ENCODE measurements at places on chromosomes 4 and X. TPM values are rescaled to one million over a fixed set of nuclear protein-coding genes. Genes with fewer than 3 reads are reported as not detected.

GRCh38 chr4:37995981-37996775 is 36.0 kb downstream of the PTTG2 start:
- DNase-seq: no peak

GRCh38 chr4:122703868-122704267 is 28.6 kb upstream of the BBS12 start:
- DNase-seq: no peak

- no peak for DNase-seq
Measured at GRCh38 chr4:2371765-2372487, 46.5 kb downstream of the ZFYVE28 start.

DNA sequence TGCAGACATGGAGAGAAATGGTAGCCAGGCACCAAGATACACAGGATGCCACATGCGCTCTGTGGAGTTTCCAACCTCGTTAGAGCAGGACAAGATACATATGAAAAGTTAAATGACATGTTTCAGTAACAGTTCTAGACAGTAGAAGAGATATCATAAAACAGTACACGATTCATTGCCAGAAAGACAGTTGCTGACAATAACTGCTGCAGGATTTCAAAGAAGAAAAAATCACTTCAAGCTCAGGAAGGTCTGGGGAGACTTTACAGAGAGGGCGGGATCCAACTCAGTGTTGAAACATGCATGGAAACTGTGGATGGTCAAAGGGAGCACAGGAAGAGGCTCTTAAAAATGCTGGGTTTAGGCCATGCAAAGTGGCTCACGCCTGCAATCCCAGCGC is 31.0 kb downstream of the DCTD start:
- DNase-seq: no peak

GRCh38 chrX:19388064-19388679 is 44.4 kb downstream of the PDHA1 start:
- no peak for DNase-seq

DNA sequence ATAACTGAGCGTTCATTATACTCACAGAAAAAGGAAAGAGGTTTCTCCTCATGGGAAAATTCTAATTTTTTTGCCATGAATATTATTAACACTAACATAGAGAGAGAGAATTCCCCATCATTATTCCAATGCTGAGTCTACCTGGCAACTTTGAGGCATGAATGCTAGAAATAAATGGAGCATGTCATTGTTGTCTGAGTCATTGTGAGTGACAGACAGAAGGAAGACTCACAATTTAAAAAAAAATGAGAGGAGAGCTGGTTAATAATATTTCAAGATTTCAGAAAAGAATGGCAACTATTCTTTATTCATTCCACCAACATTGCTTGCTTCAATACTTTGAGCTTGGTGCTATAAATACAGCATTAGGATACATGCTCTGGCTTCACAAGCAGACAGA is 170.4 kb upstream of the HS3ST1 start:
- no peak for DNase-seq

GRCh38 chrX:21725496-21725895 is 32.4 kb downstream of the SMPX start:
- no peak for DNase-seq

- no peak for DNase-seq
Measured at GRCh38 chrX:9707306-9708033, 58.2 kb downstream of the GPR143 start.

- DNase-seq: no peak
Measured at GRCh38 chr4:68445111-68445510, 2.2 kb upstream of the TMPRSS11E start.

GRCh38 chrX:71482228-71482958 is 50.5 kb upstream of the OGT start:
- DNase-seq: no peak

DNA sequence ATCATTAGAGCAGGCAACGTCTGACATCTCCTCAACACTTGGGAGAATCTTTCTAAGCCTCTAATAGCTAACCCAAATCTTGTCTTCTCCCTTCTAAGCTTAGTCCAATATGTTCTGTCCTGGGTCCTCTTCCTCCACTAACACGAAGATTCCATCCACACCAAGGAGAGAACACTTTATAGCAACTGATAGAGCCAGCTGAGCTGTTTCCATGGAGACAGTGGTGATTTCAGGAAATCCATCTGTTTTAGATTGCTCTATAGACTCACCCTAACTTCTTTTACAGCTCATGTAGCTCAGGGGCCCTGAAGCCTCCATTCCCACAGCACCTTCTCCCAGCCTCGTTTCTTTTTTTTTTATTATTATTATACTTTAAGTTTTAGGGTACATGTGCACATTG is 37.4 kb downstream of the SCD5 start:
- DNase-seq: no peak

GRCh38 chr4:151331276-151332042 is 6.1 kb upstream of the SH3D19 start:
- no peak for DNase-seq

- no peak for DNase-seq
Measured at GRCh38 chrX:25561190-25561589, 545.4 kb upstream of the ARX start.

GRCh38 chr4:22217480-22217879 is 268.9 kb upstream of the KCNIP4 start:
- no peak for DNase-seq

DNA sequence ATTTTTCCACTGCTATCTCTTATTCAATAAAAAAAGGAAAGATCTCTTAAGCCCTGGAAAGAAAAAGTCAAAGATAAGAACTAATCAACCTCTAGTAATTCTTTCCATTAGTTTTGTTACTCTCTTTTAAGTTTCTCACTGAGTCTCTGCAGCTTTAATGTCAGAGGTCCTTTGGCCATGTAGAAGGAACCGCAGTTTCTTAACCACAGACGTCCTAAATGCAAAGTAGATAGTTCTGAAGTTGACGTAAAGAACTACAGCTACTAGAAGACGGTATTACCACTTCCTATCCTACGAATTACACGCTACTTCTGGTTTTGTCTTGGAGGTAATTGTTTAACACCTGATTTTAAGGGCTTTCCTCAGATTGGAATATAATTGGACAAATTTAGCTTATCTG is 325.9 kb downstream of the ANKRD50 start:
- no peak for DNase-seq

- no peak for DNase-seq
Measured at GRCh38 chr4:81412946-81413495, 58.7 kb downstream of the RASGEF1B start.

GRCh38 chr4:106588891-106589290 is 220.3 kb upstream of the GIMD1 start:
- no peak for DNase-seq

DNA sequence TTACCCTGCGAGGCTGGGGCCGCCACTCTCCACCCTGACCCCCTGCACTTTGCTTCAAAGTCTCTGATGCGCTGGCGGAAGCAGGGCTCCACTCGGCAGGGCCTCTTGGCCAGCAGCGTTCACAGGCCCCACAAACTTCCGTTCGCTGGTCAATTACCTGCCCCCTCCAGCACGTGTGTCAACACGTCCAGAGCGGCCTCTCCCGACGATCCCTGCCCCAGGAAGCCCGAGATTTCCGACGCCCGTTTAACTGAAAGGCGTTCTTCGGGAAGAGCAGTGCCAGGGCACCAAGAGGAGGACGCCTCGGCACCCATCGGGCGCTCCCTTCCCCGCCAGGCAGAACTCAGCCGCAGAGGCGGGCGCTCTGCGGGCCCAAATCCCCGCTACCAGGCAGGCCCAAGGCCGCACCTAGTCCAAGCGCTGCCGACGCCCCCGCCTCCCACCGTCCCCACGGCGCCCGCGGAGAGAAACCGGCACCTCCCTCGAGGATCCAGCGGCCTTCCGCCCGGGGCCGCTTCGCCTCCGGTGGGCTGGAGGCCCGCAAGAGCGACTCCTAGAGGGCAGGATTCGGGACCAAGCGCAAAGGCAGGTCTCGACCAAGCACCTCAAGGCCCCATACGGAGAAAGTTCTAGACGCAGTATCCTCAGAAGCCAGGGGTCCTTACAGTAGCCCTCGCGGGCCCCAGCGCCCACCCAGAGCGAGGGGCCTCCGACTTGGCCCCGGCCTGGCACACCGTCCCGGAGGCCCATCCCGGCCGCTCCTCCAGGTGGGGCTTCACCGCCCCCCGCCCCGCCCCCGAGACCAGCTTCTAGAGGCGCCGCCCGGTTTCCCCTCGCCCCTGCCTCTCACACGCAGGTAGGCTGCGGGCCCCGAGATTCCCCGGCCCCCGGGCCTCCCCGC is 586 bp downstream of the BCAP31 start:
- DNase-seq: peak; percentile 70

DNA sequence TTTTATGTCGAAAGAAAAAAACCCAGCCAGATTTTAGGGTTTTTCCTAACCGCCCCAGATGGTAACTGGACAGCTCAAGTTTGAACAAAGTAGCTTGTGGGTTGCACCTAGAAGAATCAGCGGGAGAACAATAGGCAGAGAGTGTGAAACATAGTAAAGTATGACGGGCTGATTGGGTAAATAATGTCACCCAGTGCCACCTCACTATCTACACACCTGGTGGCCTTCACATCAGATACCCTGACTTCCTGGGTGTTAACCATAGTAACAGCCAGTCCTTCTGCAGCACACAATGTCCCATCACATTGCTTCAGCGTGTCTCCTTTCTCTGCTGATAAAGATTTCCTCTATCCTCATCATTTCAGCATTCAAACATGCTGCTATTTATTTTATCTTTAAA is 159.1 kb upstream of the HS3ST1 start:
- no peak for DNase-seq

GRCh38 chrX:115400960-115401359 is 111.4 kb downstream of the LUZP4 start:
- peak; percentile 4 for DNase-seq

DNA sequence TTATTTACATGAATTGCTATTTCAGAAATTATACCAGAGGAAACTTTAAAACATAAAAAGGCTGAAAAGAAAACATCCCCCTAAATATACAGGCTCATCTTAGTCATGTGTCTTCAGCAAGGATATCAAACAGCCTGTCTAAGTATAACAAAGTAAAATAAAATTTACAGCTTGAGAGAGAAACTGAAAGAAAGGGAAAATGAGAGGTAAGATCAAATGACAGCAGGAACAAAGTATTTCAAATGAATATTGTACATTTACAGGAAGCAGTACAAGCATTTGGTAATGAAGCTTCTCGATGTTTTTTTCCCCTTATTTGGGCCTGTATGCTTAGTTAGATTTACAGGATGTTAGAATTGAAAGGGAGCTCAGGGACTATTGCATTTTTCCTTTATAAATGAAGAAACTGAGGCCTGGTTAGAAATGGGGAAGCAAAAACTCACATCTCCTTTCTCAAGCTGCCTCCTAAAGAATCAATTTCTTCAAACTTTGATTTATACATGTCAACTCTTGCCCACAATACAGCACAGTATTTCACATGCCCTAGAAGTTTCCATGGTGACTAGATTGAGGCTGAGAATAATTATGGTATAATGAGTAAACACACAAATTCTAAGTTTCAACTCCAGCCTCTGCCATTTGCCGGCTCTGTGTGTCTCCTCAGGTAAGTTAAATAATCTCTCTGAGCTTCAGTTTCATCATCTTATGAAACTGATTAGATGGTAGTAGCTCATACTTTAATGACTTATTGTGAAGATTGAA is 29.3 kb downstream of the DAPP1 start:
- peak; percentile 20 for DNase-seq

DNA sequence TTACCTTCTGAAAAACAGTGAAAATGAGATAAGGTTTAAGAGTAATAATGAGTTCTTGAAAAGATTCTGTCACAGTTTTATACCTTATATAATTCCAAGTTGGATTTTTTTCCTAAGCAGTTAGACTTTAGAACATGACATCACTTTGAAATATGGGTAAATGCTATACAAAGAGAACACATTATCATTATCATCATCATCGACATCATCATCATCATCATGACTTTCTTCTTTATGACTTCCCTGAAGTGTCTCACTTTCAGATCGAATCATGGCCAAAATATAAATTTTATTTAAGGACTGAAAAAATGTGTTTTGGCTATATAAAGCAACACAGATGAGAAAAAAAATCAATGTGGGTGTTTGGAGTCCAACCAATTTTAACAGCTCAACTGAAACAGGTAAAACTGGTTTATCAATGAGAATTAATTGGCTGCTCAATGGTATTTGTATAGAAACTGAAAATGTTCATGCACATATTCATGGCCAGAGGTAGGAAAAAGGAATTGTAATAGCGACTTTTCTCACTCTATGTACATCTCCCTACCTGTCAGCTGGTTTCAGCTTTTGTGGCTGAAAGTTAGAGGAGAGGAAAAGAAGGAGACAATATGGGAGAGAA is 243.1 kb upstream of the GPC4 start:
- no peak for DNase-seq

DNA sequence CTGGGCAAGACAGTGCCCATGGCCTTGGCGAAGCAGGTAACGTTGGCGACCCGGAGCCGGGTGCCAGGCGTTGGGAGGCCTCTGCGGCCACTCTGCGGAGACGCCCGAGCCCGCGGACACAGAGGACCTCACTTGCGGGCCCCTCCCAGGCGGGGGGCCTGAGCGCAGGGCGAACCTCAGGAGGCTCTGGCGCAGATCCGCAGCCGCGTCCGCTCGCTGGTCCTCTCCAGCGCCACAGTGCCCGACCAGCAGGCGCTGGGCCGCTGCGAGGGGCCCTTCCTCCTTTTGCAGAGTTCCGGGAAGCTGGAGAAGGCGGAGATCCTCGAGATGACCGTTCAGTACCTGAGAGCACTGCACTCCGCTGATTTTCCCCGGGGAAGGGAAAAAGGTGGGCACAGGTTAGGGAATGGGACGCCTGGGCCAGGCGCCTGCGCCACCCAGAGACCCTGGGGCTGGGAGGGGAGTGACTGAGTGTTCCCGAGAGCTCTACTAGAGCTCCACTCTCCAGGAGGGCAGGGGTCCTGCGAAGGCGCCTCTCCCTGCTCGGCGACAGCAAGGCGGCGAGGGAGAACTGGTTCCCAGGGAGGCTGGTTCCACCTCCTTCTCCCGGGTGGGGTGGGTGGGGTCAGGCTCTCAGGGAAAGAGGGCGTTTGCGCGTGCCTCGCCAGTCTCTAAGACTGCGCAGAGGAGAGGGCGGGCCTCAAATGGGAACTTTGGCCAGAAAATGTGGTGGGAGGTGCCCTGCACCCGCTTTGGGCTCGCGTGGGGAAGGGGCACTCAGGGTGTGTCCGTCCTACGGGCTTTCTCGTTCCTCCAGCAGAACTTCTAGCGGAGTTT is 1.4 kb downstream of the HELT start:
- DNase-seq: no peak

REELD1 gene
- 0.58 TPM for total RNA-seq

DMRTC1 gene
- total RNA-seq: 1.1 TPM

GASK1B gene
- 0.70 TPM for total RNA-seq

GPC3 gene
- 0.20 TPM for total RNA-seq

PRRG1 gene
- total RNA-seq: not detected

GLUD2 gene
- 0.53 TPM for total RNA-seq

ENAM gene
- not detected for total RNA-seq

SGMS2 gene
- total RNA-seq: 0.28 TPM
